ENCODE measurements at places on chromosomes 4 and X.
A peak's percentile ranks its signal among the peaks of the same experiment; 100 is the strongest.

DNA sequence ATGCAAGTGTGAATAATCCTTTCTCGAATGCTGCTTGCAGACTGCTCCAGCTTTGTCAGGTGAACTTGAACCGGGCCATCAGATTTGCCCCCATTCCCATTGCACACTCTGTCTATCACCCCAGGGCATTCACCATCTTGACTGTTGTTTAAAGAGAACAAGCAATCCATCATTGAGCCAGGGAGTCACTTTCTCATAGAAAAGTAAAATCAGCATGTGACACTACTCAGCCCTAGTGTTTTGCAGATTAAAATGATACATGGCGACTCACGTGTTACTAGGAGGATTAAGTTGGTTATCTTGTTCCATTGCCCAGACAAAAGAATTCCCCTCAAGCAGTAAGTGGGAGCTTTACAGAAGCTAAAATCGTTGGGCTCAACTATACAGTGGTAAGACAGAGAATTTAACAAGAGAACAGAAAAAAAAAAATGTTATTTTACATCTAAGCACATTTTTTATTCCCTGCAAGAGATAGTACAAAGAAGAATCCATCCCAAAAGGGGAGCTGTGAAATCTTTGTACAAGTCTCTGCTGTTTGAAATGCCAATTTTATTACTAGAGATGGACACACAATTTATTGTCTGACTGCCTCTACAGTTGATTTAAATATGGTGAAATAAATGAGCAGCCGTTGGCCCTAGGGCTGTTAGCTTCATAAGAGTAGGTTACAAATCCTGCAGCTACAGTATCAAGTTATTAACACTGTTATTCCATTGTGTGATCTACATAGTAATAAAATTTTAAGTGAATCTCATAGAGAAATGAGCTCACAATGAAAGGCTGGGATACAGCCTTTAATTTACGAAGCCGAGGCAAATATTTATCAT, 67.5 kb downstream of the NEUROG2 start:
- no peak for DNase-seq

- DNase-seq: no peak
Observed at GRCh38 chrX:120452131-120452530, 17.0 kb downstream of the LAMP2 start.

- DNase-seq: no peak
Observed at GRCh38 chr4:93065790-93066189, 762.0 kb downstream of the GRID2 start.

GRCh38 chr4:16289897-16290554, 63.8 kb upstream of the TAPT1 start:
- DNase-seq: no peak

DNA sequence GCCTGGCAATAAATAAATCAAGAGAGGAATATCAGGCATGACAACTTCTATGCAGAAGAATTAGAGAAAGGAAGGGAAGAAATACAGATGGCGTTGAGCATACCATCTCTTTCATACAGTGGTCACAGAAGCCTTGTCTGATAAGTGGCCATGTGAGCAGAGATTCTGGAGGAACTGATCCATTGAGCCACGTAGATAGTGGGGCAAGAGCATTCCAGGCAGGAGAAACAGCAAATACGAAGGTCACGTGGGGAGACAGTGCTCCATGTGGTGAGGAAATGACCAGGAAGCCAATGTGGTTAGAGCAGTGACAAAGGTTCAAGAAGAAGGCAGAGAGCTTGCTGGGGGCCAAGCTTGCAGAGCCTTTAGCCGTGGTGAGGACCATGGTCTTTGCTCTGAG, 226.7 kb upstream of the NOCT start:
- no peak for DNase-seq

DNA sequence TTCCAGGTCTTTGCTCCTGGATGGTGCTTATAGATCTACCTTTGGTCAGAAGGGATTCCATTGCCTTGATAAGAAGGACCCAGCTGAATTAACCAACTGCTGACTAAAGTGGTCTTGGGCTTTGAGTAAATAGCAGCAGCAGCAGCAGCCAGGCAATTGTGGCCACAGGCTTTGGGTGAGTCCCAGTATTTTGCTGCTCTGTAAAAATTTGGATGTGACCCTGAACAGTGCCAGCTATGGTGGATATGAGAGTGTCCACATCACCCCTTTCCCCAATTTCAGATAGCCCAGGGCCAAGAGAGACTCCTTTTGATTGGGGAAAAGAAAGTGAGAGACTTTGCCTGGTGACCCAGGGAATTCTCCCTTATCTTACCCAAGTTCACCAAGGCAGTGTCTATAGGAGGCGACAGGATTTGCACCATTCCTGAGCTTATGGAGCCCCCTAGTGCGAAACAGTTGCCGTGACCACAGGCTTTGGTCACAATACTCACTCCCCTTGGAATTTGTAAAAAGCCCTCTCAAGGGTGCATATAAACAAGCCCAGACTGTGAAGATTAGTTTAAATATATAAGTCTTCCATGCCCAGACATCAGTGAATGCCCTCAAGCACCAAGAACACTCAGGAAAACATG, 518.0 kb downstream of the TMA16 start:
- DNase-seq: no peak

DNA sequence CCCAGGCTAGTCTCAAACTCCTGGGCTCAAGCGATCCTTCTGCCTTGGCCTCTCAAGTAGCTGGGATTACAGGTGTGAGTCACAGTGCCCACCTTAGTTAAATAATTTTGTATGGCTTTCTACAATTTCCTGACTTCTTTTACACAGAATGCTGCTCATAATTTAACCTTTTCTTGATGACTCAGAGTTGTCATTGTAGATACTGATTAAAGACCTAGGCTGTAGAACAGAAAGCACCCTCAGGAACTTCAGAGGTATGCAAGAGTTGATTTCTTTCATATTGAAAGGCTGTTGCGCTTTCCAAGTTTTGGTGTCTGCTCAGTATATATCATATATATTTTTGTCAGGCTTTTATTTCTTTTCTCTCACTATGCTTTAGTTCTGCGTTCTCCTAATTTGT, 21.1 kb upstream of the GPR34 start:
- DNase-seq: no peak

- DNase-seq: no peak
Observed at GRCh38 chr4:184734758-184735157, 862 bp upstream of the CENPU start.

DNA sequence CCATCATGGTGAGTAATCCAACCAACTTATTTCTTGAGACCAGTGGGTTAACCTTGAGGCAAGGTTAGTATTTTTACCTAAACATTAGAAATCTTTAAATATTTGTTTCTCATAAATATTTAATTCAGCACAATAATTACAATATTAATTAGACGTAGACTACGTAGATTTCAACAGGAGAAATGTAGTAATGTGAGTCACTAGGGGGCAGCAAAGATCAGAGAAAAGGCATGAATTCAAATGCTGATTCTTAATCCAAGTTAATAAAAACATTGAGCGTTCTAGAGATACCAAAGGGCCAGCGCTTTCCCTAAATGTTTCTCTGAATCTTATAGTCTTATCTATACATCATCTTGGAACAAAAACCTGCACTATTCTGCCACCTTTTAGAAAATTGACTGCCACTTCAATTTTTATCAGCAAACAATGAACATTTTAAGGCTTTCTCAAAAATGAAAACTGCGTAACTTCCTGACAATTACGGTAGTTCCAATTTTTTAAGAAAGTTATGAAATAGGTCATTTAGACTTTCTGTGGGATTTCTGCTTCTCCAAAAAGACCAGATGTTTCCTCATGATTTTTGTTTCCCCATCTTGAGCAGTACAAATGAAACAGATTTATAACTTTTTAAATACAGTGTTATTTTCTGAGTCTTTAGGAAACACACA, 180.7 kb downstream of the GASK1B start:
- DNase-seq: peak; percentile 16

DNA sequence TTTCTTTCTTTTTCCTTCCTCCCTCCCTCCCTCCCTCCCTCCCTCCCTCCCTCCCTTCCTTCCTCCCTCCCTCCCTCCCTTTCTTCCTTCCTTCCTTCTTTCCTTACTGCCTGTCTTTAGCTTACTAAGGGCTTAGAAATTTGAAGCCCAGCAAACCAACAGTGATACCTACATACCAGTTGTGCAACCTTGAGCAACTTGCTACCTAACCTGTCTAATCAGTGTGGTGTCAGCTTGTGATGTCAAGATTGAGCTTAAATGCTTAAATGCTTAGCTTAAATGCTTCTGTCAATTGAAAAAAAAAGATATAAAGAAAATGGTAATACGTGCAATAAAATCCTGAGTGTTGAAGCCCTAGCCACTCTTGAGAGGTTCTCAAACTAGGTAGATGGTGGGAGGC, 728.6 kb downstream of the TRIML1 start:
- DNase-seq: no peak

DNA sequence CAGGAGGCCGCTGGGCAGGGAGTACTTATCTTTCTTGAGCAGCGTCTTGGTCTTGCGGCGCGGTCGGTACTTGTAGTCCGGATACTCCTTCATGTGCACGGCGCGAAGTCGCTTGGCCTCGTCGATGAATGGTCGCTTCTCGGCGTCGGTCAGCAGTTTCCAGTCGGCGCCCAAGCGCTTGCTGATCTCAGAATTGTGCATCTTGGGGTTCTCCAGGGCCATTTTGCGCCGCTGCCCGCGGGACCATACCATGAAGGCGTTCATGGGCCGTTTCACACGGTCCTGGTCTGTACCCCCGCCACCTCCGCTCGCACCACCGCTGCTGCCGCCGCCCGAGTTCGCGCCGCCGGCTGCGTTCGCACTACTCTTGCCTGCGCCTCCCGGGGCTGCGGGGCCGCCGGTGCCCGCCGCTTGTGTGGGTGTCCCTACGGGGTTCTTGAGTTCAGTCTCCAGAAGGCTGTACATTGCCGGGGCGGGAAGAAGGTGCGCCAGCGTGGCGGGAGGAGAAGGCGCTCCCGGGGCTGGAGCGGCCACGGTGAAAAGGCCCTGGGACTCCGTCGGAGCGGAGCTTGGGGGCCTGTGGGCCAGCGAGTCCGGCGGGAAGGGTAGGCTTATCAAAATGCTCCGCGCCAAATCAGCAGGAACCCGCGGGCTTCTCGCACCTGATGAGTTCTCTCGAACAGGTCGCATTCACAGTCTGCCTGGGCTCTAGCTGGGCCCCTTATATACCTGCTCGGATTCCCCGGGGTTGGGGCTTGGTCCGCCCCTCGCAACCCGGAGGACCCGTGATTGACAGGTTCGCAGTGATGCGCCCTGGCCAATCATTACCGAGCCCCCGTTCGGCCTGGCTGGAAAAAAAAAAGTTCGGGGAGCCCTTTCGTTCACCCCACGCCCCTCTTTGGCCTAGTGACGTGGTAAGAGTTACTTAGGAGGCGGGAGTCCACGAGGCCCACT, at the start of gene SOX3:
SOX3 (minus strand) TSS at position 699 of the 954 bp plus-strand sequence; CDS start at position 690, 9 bp downstream.
- DNase-seq: no peak

DNA sequence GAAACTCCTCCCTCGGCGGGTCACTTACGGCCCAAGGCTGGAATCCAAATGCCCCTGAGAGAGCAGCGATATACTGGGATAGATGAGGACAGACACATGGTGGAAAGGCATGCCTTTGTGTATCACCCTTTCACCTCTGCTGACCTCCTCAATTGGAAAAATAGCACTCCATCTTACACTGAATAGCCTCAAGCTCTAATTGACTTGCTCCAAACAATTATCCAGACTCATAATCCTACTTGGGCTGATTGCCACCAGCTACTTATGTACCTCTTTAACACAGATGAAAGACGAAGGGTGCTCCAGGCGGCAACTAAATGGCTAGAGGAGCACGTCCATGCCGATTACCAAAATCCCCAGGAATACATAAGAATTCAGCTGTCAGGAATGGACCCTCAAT, 1142.2 kb downstream of the ARAP2 start:
- no peak for DNase-seq

DNA sequence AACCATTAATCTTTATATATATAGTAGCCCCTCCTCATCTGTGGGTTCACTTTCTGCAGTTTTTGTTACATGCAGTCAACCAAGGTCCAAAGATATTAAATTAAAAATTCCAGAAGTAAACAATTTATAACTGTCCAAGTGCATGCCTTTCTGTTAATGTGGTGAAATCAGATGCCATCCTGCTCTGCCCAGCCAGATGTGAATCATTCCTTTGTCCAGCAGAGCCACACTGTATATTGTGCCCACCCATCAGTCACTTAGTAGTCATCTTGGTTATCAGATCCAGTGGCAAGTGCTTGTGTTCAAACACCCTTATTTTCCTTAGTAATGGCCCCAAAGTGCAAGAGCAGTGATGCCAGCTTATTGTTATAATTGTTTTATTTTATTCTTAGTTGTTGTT, 17.2 kb upstream of the PRDM5 start:
- no peak for DNase-seq

DNA sequence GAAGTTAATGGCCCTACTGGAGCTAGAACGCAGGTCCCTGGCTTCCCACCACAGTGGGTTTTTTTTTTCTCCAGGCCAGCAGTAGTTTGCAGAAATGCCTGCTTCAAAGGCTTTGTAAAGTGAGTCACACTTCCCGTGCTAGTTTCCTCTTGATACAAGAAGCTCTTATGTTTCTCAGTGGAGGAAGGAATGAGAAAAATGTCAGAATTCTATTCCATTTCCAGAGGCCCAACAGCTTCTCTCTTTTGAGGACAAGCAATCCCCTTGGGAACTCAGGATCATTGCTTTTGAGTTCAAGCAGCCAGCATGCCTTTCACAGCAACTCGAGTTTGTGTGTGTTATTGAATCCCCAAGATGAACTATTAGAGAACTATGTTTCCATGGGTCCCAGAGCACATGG, 134.3 kb downstream of the GUCY2F start:
- DNase-seq: no peak

DNA sequence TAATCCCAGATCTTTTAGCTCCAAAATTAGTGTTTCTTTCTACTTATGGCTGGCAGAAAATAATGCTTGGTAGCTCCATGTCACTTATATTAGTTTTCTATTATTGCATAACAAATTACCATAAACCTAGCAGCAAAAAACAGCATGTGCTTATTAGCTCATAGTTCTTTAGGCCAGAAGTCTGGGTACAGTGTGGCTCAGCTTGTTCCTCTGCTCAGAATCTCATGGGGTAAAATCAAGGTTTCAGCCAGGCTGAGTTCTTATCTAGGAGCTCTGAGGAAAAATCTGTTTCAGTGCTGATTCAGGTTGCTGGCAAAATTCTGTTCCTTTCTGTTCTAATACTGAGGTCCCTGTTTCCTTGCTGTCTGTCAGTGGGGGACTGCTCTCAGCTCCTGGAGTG, 101.1 kb downstream of the CT47B1 start:
- no peak for DNase-seq

DNA sequence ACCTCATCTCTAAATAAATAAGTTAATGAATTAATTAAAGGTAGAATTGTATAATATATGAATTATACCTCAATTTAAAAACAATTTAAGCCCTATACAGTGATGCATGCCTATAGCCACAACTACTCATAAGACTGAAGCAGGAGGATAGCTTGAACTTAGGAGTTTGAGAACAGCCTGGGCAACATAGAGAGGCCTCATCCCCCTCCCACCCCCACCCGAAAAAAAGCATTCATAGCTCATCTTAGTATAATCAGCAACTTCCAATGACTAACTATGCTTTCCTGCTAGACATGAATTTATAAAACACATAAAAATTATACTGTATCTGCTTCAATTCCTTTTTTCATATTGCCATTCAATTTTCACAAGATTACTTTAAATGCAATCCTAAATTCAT, 1.6 kb downstream of the LRBA start:
- DNase-seq: no peak

Measured in activated CD4-positive, alpha-beta T cell treated with anti-CD3 and anti-CD28 coated beads for 24 hours (primary cell).